ENCODE measurements at places on chromosomes 2 and 18.

DNA sequence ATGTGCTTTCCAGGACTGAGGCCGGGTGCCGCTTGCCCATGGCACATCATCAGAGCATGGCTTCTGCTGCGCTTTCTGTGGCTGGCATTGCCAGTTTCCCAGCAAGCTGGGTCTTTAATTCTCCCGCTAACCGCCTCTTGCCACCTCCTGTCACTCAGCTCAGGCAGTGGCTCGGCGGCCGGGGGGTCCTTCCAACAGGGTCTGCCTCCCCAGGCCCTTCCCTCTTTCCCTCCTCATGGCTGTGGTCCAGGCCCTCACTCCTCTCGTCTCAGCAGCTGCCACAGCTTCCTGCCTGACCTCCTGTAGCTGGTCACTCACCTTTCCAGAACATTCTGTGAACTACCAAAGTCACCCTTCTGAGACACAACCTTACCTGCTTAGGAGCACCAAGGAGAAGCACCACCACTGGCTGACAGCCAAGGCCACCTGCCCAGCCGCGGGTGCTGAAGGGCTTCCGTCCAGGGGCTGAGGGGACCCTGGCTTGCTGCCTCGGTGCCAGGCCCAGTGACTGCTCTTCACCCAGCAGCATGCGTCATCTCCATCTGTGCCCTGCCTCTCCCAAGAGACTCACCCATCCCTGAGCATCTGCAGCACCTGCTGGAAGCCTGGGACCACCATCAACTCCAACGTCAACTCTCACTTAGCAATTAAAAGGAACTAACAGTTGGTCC lies 22.6 kb downstream of the CHMP1B start:
- no peak for DNase-seq

DNA sequence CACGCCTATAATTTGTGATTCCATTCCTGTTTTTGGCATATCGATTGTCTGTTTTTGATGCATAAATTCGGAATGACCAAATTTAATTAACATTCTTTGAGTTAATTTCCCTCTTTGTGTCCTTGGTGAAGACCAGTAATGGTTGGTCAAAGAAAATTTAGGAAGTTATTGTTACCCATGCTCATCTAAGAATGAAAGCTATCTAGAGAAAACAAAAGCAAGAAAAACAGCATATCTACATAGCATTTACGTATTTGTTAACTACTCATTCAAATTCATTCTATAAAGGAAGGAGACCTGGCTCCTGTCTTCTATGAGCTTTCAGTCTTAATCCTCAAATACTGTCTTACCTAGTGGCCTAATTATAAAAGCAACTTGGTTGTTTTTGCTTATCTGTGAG lies 59.2 kb upstream of the CHST9 start:
- DNase-seq: no peak

DNA sequence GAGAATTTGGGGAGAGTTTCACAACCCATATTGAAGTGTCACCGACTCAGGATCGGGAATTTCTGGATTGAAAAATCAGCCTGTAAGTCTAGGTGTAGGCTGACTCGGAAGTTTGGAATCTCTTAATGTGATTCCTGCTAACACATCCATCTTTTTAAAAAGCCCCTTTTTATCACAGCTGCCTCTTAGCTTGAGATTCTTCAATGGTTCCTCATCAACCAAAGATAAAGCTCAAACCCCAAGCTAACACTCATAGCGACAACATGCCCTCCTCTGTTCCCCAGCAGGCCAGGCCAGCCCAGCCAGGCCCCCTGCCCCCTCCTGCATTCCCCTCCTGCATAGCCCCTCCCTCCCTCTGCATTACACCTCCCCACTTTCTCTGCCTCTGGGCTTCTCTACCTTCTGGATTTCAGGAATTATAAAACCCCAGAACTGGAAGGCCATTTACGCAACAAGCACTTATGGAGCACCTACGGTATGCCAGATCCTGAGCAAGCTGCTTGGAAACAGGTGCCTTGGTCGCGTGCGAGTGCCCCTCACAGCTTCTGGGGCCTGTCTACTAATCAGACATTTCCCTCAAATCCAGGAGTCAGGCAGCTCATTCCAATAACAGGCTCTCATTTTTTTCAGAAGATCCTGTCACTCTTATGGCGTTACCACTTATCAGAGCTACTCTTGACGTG lies 63.4 kb downstream of the EMX1 start:
- no peak for DNase-seq

DNA sequence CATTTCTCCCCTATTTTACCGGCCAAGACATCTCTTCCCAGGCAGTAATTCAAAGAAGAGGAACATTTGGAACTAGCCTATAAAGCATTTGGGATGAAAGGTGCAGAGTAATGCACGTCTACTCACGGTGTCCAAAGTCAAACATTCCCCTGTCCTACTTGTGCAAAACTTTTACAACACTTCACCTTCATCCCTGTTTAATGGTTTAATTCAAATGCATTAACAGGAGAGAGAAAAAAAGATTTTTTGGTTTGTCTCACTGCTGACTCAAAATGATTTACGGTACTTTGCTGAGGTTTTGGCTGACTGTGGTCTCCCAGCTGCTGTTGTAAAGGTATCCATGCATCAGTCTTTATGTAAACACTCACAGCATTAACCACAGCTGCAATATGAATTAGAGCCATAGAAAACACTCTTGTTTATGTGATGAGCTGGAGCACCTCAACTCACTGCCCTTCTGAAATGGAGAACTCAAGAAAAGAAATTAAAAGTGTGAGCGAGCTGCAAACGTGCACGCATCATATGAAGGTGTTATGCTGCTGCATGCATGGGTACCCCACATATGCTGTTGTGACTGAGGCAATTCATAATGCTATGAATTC lies 220.5 kb downstream of the PIEZO2 start:
- peak; percentile 81 for DNase-seq

GRCh38 chr2:109005686-109006204 lies 16.7 kb upstream of the EDAR start:
- no peak for DNase-seq

DNA sequence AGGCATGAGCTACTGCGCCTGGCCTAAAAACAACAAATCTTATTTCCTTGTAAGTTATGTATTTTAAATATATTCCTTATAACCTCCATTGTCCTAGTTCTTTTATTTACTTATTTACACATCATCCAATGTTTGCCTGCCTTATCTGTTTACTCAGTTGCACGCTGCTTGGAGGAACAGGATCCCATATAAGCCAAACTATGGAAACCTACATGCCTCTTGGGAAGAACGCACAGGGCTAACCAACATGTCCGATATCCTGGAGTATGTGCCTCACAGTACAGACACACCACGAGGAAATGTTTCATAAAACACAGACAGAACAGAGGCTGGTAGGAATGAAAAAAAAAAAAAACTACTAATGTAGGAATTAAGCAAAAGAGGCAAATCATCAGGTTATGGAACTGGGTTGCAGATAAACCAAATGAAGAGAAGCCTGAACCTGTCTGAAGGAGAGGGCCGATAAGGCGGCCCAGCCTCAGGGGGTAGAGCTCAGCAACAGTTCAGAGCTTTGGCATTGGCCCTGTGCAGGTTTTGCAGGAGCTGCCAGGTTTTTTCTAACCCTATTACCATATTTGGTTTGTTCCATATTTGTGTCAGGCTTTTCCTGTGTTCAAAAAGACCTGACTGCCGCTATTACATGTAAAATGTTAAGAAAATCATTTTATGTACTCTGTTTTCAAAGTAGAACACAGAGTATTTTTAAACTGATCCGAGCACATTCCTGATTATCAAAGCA lies 19.9 kb upstream of the SP3 start:
- no peak for DNase-seq

- no peak for DNase-seq
Observed at GRCh38 chr2:40658941-40659340, 207.1 kb upstream of the SLC8A1 start.

GRCh38 chr18:31607384-31607783 lies 15.7 kb downstream of the TTR start:
- no peak for DNase-seq

GRCh38 chr2:222430681-222431080 lies 6.3 kb downstream of the SGPP2 start:
- DNase-seq: no peak
